ENCODE measurements at places on chromosomes 2 and 18. TPM values are rescaled to one million over a fixed set of nuclear protein-coding genes. Genes with fewer than 3 reads are reported as not detected.

Gene KCNE4
- total RNA-seq: 3.0 TPM

Gene C2orf66
- total RNA-seq: not detected

Gene CUL3
- total RNA-seq: 77.5 TPM

Gene EVA1A
- total RNA-seq: 0.94 TPM

DNA sequence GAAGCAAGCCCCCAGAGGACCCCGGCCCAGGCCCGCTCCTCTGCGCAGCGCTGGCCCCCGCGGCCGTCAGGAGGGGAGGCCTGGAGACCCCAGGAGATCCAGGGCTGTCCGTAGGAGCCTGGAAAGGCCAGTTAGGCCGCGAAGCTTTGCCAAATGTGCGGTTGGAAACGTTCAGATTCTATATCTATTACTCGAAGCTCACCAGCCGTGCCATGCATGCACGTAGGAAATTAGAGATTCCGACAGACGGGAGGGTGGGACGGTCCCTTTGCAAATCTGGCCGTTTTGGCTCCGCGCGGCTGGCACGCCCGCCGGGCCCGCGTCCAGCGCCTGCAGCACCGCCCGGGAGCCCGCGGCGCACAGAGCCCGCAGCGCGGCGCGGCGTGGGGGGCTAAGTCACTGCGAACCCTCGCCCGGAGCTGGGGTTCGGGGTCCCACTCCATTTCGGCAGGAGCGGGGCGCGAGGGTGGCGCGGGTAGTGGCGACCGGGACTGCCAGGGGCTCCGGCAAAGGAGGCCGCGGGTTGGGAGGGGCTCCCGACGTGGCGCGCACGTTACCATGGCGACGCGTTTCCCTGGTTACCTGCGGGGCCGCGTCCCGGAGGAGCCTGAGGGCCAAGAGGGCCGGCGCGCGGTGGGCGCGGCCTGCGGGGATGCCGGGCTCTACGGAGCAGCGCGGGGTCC, 488.6 kb upstream of the SMIM21 start:
- peak; percentile 43 for DNase-seq

DNA sequence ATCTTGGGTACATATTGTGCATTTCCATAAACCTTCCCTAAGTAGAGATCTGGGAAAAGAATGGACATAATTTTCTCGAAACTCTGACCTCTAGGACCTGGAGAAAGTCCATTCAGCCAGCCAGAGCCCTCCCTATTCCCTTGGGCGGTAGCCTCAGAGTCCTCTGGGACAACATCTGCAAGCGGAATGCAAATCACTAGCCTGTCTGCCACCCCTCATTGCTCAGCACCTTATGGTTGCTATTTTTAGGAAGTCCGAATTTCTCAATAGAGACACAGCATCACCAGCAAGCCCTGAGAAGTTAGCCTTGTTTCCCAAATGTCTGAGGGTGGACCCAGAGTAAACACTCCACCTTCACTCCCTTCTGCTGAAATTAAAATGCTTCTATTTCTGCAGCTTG, 17.6 kb upstream of the CD28 start:
- DNase-seq: peak; percentile 71

DNA sequence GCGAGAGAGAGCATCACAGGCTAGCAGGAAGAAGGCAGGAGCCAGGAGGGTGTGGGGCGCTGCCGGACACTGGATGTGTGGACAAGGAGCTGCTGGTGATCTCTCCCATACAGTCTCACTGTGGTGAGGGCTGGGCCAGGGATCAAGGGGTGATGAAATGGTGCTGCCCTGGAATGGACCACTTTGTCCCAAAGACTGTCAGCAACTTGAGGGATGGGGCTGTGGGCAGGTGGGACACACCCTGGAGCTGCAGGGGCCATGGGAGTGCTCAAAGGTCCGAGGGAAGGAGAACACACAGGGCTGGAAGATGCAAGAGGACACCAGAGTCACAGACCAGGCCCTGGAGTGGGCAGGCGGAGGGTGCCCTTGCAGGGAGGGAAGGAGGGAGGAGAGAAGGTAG, 38.0 kb downstream of the COA5 start:
- no peak for DNase-seq

DNA sequence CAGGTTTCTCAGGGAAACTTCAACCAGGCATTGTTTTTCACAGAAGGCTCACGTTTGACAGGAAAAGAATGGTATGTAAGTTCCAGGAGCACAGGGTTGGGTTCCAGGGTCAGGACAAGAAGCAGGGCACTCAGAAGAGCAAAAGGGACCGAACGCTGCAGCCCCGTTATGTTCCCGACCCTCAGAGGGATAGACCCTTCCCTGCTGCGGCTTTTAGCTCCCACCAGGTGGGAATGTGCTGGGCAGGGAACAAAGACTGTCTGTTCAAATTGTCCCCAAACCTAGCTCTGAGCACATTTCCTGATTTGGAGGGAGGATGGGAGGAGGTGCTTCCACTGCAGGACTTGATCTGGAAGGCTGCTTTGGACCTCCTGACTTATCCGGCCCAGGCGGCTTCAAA, 130.1 kb downstream of the RAB3GAP1 start:
- DNase-seq: no peak

- no peak for DNase-seq
Observed at GRCh38 chr2:86029873-86030272, 75.8 kb downstream of the POLR1A start.

GRCh38 chr2:219946529-219946928, 319.1 kb downstream of the SLC4A3 start:
- no peak for DNase-seq

GRCh38 chr2:36185624-36186023, 170.0 kb upstream of the CRIM1 start:
- no peak for DNase-seq

GRCh38 chr2:88832311-88832991, 141.0 kb downstream of the RPIA start:
- no peak for DNase-seq

DNA sequence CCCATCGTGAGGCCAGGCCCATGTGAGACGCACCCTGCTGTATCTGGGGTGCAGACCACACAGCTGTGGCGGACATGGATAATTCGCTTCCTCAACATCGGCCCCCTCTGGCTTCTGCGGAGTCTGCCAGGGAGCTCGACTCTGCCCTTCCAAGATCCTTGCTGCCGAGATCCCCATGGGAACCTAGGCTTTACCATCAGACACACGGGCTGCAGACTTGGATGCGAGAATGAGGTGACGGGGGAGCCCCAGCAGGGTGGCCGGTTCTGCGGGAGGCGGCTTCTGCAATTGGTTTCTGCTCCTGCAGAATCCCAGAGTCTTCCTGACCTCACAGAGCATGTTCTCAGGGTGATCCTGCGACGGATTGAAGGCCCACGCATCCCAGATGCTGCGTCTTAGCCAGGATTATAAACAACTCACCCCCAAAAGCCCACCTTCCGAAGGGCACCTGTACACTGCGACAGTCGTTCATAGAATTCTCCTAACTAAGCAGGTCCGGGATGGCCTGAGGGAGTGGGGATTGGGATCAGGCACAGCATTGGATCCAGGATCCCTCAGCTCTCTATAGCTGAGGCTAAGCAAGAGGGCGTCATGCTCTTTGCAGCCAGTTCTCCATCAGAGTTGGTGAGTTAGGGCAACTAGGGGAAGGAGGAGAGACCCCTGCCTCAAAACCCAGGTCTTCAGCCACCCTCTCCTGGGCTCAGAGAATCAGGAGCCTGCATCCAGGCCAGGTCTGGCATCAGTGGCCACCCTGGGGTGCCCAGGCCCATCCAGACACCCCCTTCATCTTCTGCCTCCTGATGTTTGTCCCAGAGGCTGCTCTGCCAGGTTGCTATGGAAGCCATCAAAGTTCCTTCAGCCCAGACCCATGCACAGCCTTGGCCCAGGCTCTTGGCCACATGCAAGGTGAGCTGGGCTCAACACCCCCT, 74.7 kb upstream of the SNTG2 start:
- no peak for DNase-seq

GRCh38 chr2:43347746-43348145, 121.3 kb upstream of the ZFP36L2 start:
- DNase-seq: no peak

DNA sequence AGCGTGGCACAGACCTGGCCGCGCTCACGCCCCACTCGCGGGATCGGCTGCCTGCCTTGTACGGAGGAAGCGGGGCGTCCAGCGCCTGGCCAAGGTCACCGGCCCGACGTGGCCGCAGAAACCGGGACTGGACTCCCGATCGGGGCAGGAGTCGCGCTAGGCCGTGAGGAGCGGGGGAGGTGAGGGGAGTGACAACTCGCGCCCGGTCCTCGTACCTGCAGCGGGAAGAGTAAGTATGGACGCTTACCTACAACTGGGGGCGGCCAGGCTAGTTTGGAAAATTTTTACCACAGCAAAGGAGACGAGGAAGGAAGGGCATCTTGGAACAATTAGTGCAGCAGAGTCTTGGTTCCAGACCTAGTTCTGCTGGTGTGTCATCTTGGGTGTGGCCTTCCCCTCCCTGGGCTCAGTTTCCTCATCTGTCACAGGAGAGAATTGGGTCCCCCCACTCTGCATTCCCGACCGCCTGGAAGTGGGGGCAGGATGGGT, 693 bp downstream of the UBE2F start:
- peak; percentile 56 for DNase-seq
